Calu3 (cell line): ENCODE measurements at places on chromosomes 4 and X. TPM values are rescaled to one million over a fixed set of nuclear protein-coding genes. Genes with fewer than 3 reads are reported as not detected.

Gene TRIML2
- total RNA-seq = not detected in 2 replicates

- DNase-seq = peak; percentile 60
Observed at GRCh38 chrX:134512566-134512965, 52.6 kb downstream of the HPRT1 start.

DNA sequence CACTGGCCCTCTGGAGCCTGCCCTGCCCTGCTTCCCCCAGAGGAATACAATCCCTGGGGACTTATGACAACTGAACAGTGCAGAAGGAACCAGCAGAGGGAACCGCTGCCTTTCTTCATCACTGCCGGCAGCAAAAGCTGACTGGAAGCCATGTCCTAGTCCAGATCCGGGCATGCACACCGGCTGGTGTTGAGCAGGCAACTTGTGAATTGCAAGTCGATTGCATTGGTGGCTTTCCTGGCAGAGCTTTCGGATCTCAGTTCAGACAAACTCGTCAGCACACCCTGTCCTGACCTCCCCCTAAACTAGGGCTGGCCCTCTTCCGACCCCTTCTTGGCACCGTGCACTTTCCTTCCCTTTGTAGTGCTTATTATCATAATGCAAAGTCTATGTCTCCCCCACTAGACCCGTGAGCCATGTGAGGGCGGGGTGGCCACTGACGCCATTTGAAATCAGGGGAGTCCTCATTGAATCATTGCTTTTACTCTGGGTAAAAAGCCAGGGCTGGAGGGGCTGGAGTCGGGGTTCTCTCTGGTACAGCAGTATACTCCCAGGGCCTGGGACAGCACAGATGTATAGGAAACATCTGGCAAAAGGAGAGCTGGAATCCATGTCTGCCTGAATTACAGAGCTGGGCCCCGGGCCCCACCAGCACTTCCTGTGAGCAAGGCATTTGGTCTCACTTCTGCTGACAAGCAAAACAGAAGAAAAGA, 1.8 kb downstream of the ARHGAP4 start:
- no peak for DNase-seq

DNA sequence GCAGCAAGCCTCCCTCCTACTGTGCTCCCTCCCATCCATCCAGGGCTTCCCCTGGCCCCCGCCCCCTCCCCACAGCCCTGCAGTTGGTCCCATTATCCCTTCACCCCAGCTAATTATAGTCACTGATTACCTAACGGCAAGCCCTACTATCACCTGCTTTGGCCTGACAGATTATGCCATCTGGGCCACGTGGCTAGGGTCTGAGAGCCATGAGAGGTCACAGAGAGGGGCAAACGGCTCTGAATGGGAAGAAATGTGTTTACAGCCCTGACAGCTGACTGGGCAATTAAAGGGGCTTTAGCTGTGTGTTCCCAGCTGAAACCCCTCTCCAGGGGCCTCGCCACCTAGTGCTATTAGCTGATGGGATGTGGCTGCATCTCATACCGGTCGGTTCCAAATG, 134.4 kb upstream of the CPEB2 start:
- no peak for DNase-seq

- no peak for DNase-seq
Observed at GRCh38 chr4:40564004-40564403, 65.7 kb downstream of the RBM47 start.

DNA sequence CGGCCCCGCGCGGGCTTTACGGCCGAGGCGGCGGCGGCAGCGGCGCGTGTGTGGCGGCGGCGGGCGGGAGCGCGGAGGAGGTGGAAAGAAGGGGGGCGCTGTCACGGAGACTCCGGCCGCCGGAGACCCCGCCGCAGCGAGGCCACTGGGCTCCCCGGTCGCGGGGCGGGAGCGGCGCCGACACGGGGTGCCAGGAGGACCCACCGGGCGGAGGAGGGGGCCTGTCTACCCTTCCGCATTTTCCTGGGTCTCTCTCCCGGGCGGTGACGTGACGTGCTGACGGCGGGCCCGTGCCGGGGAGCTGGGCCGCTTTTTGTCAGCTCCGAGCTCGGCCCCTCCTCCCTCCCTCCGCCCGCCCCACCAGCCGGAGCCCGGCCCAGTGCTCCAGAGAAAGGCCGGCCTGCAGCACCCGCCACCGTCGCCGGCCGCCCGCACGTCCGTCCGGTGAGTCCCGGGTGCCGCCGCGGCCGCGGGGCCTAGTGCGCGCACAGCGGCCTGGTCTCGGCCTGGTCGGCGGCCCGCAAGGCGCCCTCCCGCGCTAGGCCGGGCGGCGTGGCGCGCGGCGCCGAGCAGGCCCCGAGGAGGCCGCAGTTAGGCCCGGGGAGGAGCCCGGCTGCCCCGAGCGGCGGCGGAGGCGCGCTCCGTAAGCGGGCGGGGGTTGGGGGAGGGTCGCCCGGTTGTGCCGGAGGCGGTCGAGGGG, at the start of gene ZFX:
ZFX (plus strand) TSS at position 379 of the 700 bp plus-strand sequence. CDS start 23,014 bp downstream, outside the sequence.
- DNase-seq = peak; percentile 65

Gene TLL1
- not detected in 2 replicates for total RNA-seq

DNA sequence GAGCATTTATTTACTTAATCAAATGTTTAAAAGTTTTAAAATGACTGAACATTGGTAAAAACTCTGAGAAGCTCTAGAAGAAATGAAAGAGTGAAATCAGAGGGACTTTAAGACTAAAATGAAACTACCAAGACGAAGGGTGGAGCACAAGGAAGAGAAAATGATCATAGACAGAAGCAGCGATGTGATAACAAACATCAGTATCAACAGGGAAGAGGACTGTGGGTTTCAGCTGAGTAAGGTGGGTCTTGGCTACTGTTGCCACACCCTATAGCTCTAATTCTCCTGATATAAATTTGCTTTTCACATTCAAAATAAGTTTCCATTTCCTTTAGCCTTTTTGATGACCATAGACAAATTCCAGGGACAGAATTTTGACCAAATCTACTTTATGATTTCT, 18.4 kb downstream of the SOD3 start:
- no peak for DNase-seq

DNA sequence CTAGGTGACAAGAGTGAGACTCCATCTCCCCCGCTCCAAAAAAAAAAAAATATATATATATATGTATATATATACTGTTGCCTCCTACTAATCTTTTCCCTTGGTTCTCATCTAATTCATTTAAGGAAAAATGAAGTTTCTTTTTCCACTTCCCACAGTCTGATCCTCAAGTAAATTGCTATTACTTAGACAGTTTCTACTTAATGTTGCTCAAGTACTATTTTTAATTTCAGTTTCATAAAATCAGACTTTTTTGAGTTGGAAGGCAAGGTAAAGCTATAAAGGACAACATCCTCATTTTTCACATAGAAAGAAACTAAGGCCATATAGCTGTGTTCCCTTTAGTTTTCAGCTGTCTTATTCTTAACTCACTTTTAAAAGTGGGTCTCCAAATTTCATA, 5.8 kb downstream of the RXFP1 start:
- no peak for DNase-seq

Gene EDA2R
- not detected in 2 replicates for total RNA-seq
